ENCODE measurements at places on chromosomes 2 and 18.

- no peak for DNase-seq
These were observed 82.8 kb downstream of the GLI2 start for GRCh38 chr2:120818441-120818920.

DNA sequence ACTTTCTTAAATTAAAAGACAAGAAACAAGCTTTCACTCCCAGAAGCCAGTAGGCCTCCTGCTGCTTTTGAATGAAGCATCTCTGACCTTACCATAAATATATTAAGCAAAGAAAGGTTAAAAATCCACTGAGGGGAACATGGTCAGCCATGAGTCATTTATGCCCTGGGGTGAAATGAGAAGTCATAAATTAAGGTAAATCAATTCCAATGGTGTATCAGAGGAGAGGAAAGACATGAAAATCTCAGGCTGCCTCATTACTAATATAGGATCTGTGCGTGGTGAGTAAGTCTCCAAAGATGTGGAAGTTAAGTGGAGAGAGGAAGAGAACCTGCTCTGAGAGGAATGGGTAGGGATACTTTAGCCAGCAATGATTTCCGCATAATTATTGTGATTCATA is 292.3 kb upstream of the CHAC2 start:
- no peak for DNase-seq

GRCh38 chr2:10559634-10560224 is 111.6 kb upstream of the ODC1 start:
- no peak for DNase-seq

DNA sequence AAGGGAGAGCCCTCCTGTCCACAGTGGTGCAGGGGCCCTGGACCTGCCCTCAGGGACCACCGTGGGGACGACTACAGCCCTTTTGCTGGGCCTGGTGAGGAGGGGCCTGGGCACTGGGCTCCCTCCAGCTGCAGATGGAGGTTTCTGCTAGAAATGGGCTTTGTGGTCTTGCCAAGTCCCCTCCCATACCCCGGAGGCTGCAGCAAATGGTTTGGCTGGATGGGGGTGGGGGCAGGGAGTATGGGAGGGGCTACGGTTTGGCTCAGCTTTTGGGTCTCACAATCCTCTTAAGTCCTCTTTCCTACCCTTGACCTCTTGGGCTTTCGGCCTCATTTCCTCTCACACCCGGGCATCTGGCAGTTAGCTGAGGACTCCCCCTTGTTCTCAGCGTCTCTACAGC is 21.7 kb downstream of the TET3 start:
- no peak for DNase-seq

- no peak for DNase-seq
These were observed 10.4 kb downstream of the ERFE start for GRCh38 chr2:238169048-238169707.

GRCh38 chr2:106827158-106827557 is 58.8 kb downstream of the ST6GAL2 start:
- peak; percentile 17 for DNase-seq

DNA sequence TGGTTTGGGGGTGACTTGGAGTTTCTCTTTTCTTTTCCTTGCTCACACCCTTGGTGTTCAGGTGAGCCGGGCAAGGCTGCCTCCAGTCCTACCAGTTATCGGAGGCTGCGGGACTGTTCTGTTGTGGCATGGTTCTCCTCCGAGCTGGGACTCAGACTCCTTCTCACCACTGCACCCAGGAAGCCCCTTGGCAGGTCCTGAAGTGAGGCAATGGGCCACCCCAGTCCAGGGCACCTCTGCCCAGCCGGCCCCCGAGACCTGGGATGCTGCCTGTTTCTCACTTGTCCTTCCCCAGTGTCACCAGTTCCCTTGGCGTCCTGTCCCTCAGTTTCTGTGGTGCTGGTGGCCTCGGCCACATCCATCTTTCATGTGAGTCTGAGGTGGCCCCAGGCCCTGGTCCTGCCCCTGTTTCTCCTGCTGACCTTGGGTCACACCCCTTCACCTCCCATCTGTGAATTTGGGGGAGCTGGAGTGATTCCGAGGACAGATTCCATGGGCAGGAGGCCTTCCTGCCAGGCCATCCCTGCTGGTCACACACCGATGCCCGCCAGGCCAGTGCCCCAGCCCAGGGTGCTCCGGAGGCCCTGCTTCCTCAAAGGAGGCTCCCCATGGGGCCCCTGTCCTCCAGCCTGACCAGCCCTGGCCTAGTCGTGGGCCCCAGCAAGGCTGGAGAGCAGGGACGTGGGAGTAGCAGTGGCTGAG is 6.6 kb upstream of the KLHL30 start:
- DNase-seq: no peak

DNA sequence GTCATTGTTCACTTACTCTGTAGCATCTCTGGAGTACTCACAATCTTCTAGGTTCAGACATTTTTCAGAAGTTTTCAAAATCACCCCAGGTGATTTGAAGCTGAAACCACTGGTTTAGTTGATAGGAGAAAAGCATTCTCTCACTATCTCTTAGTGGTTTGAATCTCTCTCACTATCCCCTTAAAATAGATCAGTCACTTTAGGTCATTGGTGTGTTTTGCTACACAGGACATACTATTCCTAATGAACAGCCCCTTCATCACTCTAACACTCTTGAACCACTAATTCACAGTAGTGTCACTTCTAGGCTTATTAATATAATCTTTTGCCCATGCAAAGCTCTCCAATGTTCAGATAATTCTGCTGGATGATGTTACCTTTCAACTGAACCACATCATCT is 34.5 kb downstream of the LYPD6 start:
- DNase-seq: no peak

DNA sequence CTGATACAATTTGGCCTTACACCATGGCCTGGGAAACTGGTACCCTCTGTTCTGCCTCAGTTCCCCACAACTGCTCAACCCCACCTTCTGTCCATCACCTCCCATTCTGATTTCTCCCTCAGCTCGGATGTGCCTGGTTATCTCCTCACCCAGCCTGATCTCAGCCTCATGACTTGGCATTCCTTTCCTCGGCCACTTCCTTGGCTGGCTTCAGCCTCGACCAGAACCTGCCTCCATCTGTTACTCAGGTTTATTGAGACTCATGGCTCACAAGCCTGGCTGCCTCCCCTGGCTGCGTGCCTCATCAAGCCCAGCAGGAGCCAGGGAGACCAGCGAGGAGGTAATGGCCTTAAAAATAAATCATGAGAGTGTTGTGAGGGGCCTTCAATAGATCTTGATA is 356.2 kb upstream of the SPRED2 start:
- no peak for DNase-seq

All from Karpas-422 (cell line).